ENCODE measurements at places on chromosomes 5 and 9. TPM values are rescaled to one million over a fixed set of nuclear protein-coding genes. Genes with fewer than 3 reads are reported as not detected.

The TMEM215 gene
- total RNA-seq: not detected

The EPB41L4B gene
- total RNA-seq: 0.28 TPM

The HAVCR2 gene
- 5.2 TPM for total RNA-seq

The FGFR4 gene
- total RNA-seq: 0.77 TPM

The CDC25C gene
- total RNA-seq: 9.2 TPM

The SPATA31C1 gene
- total RNA-seq: not detected

The KCNV2 gene
- total RNA-seq: 0.11 TPM

The LCP2 gene
- total RNA-seq: 40.0 TPM

The PCDH1 gene
- 0.36 TPM for total RNA-seq

DNA sequence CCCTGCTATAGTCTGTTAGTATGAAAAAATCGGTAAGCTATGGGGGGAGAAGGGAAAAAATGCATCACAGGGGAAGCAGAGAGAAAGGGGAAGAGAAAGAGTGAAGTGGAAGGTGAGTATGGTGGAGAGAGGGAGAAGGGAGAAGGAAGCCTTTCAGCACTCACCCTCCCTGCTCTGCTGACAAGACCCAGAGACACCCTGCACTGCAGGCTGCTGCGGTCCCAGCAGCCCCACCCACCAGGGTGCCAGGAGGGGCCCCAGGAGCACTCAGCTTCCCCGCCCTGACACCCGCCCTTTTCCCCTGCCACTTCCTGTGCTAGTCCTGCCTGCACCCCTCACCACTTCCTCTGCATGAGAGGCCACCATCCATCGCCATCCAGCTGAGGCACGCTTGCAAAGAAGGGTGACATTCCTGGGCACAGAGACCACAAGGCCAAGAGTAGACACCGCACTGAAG is 12.7 kb downstream of the STK10 start:
- peak overlapping the region; percentile 69 for H3K4me3 ChIP-seq
- no peaks in the 10 kb centered on the region for H3K27me3 ChIP-seq
- peaks cover 10% of the 10 kb centered on the region for H3K36me3 ChIP-seq
- DNase-seq: peak; percentile 75
- H3K27ac ChIP-seq: peak overlapping the region; percentile 96

DNA sequence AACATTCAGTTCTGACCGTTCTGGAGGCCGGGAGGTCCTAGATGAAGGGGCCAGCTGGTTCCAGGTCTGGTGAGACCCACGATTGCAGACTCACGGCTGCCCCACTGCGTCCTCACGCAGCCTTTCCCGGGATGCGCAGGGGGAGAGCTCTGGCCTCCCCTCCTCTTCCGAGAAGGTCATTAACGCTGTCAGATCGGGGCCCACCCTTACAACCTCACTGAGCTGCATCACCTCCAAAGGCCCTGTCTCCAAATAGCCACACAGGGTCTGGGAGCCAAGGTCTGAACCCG is 66.6 kb upstream of the PPP1R26 start:
- no peaks in the 10 kb centered on the region for H3K36me3 ChIP-seq
- no peak overlapping the region for H3K4me3 ChIP-seq
- no peak for DNase-seq

GRCh38 chr5:107459605-107460004 is 211.1 kb downstream of the EFNA5 start:
- no peaks in the 10 kb centered on the region for H3K36me3 ChIP-seq
- H3K27ac ChIP-seq: no peak overlapping the region
- H3K4me1 ChIP-seq: peaks cover 6% of the 10 kb centered on the region

GRCh38 chr5:94705427-94705826 is 87.0 kb downstream of the SLF1 start:
- no peak for DNase-seq
- H3K36me3 ChIP-seq: no peaks in the 10 kb centered on the region
- no peaks in the 10 kb centered on the region for H3K27me3 ChIP-seq
- no peak overlapping the region for H3K27ac ChIP-seq
- H3K4me1 ChIP-seq: peaks cover 18% of the 10 kb centered on the region

DNA sequence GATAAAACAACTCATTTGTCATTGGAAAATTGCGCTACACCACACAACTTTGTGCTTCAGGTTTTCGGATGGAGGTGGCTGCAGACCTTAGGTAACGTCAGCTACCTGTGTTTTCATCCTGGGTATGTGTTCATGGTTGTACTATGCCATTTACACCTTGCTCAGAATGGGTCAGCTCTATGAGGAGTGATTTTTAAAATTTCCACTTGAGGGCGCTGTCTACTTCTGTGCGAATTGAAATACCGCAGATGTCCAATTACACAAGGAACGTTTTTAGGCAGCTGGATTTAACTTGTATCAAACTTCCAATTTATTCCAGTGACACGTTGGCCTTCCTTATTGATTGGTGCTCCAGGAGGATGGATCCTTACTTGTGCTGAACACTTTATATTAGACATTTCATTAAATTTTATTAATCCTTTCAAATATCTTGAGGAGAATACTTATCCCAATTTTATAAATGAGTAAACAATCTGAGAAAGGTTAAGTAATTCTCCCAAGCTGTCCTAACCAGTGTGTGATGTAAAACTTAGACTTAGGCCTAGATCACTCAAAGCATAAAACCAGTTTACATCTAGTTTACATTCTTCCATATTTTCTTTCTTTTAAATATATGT is 23.4 kb downstream of the DMRTA1 start:
- H3K27me3 ChIP-seq: no peaks in the 10 kb centered on the region
- H3K4me1 ChIP-seq: no peaks in the 10 kb centered on the region
- no peak overlapping the region for H3K4me3 ChIP-seq
- H3K36me3 ChIP-seq: no peaks in the 10 kb centered on the region

- no peak overlapping the region for H3K4me3 ChIP-seq
- H3K27ac ChIP-seq: no peak overlapping the region
- no peaks in the 10 kb centered on the region for H3K36me3 ChIP-seq
- DNase-seq: no peak
Observed at GRCh38 chr9:15180124-15180523, 126.9 kb downstream of the TTC39B start.

- H3K27ac ChIP-seq: no peak overlapping the region
- H3K36me3 ChIP-seq: no peaks in the 10 kb centered on the region
- no peaks in the 10 kb centered on the region for H3K27me3 ChIP-seq
Observed at GRCh38 chr5:72917371-72917776, 38.5 kb upstream of the FCHO2 start.

DNA sequence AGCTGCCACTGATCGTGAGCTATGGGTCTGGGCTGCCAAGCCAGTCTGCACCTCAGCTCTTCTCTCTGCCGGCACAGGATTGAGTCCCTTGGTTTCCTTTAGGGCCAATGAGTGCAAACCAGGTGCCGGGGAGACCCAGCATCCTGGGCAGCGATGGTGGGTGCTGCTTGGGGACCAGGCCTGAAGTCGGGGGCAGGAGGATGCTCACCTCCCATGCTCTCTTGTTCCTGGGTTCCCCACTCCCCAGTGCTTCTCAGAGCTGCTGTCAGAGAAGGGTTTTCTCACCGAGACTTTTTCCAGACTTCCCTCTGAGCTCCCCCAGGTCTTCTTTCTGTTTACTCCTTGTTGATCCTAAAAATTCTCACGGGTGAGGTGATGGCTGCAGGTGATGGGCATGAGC is 61.2 kb downstream of the IRX1 start:
- no peak overlapping the region for H3K4me3 ChIP-seq
- DNase-seq: no peak
- no peaks in the 10 kb centered on the region for H3K4me1 ChIP-seq
- H3K27me3 ChIP-seq: no peaks in the 10 kb centered on the region

GRCh38 chr5:1184163-1184470 is 17.3 kb upstream of the SLC6A19 start:
- H3K27me3 ChIP-seq: no peaks in the 10 kb centered on the region
- H3K4me3 ChIP-seq: no peak overlapping the region
- H3K27ac ChIP-seq: no peak overlapping the region

GRCh38 chr9:127536499-127536898 is 75.6 kb upstream of the STXBP1 start:
- H3K27me3 ChIP-seq: no peaks in the 10 kb centered on the region
- no peaks in the 10 kb centered on the region for H3K4me1 ChIP-seq
- no peak overlapping the region for H3K27ac ChIP-seq
- H3K36me3 ChIP-seq: no peaks in the 10 kb centered on the region
- no peak overlapping the region for H3K4me3 ChIP-seq

- DNase-seq: no peak
- no peaks in the 10 kb centered on the region for H3K27me3 ChIP-seq
- no peaks in the 10 kb centered on the region for H3K4me1 ChIP-seq
- no peaks in the 10 kb centered on the region for H3K36me3 ChIP-seq
Observed at GRCh38 chr9:17744786-17745185, 165.9 kb downstream of the SH3GL2 start.

DNA sequence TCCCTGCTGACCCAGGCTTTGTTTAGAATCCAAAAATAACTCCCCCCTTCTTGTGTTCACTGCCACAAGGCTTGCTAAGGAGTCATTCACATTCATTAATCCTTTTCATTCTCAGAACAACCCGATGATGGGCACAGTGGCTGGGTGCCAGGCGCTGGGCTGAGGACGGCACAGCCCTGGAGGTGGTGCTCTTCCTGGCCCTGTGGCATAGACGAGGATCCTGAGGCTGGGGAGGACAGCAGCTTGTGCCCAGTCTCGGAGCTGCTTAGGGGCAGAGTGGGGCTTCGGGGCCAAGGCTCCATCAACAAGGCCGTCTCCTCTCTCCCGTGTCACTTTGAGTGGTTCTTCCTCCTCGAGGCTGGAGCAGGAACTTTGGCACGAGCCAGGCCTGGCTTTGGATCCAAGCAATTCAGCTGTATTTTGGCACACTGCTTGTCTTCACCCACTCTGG is 166.7 kb downstream of the TTLL11 start:
- no peaks in the 10 kb centered on the region for H3K4me1 ChIP-seq
- no peak overlapping the region for H3K4me3 ChIP-seq
- no peaks in the 10 kb centered on the region for H3K27me3 ChIP-seq
- no peak for DNase-seq

GRCh38 chr5:142408981-142409481 is 84.2 kb upstream of the SPRY4 start:
- no peak for DNase-seq
- no peaks in the 10 kb centered on the region for H3K36me3 ChIP-seq
- no peaks in the 10 kb centered on the region for H3K4me1 ChIP-seq
- no peaks in the 10 kb centered on the region for H3K27me3 ChIP-seq
- H3K27ac ChIP-seq: no peak overlapping the region

DNA sequence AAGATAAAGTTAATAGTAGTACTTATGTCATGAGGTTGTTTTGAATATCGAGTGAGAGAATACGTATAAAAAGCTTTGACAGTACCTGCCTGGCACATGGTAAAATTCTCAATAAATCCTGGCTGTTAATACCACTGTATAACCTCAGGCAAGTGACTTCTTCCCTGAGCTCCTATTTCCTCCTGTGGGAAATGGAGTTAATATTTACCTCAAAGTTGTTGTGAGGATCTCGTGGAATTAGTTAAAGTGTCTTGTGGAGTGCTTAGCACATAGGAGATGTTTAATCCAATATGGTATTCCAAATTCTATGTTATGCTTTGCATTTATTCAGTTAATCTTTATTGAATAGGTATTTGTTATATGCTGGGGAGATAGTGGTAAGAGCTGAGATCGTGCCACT is 18.5 kb downstream of the FOCAD start:
- no peaks in the 10 kb centered on the region for H3K27me3 ChIP-seq
- DNase-seq: no peak
- H3K4me1 ChIP-seq: no peaks in the 10 kb centered on the region
- H3K27ac ChIP-seq: no peak overlapping the region
- H3K4me3 ChIP-seq: no peak overlapping the region
- H3K36me3 ChIP-seq: no peaks in the 10 kb centered on the region

- no peak for DNase-seq
- H3K36me3 ChIP-seq: no peaks in the 10 kb centered on the region
- H3K4me3 ChIP-seq: no peak overlapping the region
- H3K27me3 ChIP-seq: no peaks in the 10 kb centered on the region
Observed at GRCh38 chr5:88474574-88474973, 205.9 kb upstream of the TMEM161B start.

DNA sequence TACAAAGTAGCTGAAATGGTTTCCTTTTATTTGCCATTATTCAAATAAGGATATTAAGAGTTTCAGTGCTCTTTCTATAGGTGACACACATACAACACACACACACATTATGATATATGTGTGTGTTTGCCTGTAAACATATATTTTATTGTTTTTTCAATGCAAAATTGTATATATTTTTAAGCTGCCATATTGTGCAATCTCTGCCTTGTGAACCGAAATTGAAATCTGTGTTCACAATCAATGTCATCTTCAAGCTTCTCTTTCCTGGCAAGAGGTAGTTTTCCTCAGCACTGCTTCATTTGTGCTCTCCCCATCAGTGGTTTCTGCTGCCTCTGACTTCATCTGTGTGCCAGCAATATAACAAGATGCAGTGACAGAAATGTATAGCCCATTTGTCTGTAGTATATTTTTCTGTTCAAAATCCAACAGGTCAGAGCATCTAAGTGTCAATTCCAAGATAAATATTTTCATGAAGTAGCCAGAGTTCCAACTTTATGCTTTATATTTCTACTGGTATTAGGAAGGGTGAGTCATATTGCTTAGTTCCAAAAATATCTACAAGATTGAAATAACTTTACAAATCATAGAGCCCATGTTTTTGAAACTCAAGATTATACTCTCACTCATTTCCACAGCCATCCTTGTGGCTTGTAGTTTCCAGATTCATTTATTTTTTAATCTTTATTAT is 1704.8 kb upstream of the CDH9 start:
- H3K4me1 ChIP-seq: no peaks in the 10 kb centered on the region
- no peak overlapping the region for H3K4me3 ChIP-seq
- H3K27me3 ChIP-seq: no peaks in the 10 kb centered on the region
- H3K36me3 ChIP-seq: no peaks in the 10 kb centered on the region
- no peak overlapping the region for H3K27ac ChIP-seq

- no peaks in the 10 kb centered on the region for H3K36me3 ChIP-seq
- H3K4me1 ChIP-seq: no peaks in the 10 kb centered on the region
- H3K27me3 ChIP-seq: peaks cover 6% of the 10 kb centered on the region
- no peak overlapping the region for H3K27ac ChIP-seq
Observed at GRCh38 chr9:1053986-1054425, 3.8 kb downstream of the DMRT2 start.

GRCh38 chr9:752681-753200 is 88.8 kb upstream of the DMRT1 start:
- no peak for DNase-seq
- H3K4me3 ChIP-seq: no peak overlapping the region
- H3K27ac ChIP-seq: no peak overlapping the region
- peaks cover 5% of the 10 kb centered on the region for H3K4me1 ChIP-seq

DNA sequence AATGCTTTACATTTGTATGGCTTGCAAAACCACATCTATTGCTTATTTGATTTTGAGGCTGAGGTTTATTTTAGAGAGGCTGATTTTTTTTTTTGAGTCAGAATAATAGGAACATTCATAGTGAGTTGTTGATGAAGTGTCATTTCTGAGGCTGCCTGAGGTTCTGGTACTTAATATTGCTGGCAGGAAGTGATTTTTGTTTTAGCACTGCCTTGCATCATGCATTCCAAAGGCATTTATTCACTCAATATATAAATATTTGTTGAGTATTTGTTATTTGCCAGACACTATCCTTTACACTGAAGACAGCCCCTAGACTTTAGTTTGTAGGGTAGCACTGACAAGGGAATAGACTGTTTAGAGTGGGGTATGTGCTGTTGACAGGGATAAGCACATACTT is 2.7 kb downstream of the RNF20 start:
- H3K4me3 ChIP-seq: no peak overlapping the region
- no peaks in the 10 kb centered on the region for H3K27me3 ChIP-seq
- H3K36me3 ChIP-seq: peaks cover 11% of the 10 kb centered on the region
- no peak for DNase-seq

GRCh38 chr5:56481428-56482357 is 248.6 kb upstream of the ANKRD55 start:
- no peaks in the 10 kb centered on the region for H3K36me3 ChIP-seq
- H3K4me3 ChIP-seq: peak overlapping the region; percentile 87
- H3K27me3 ChIP-seq: no peaks in the 10 kb centered on the region
- peak overlapping the region; percentile 4 for H3K27ac ChIP-seq
